Progenitor cell of endocrine pancreas (in vitro differentiated cells): ENCODE measurements at places on chromosomes 2 and 18. TPM values are rescaled to one million over a fixed set of nuclear protein-coding genes. Genes with fewer than 3 reads are reported as not detected.

Gene CD8B
- total RNA-seq = 0.62 TPM in 1 of 2 replicates, not detected in the other

Gene RNF152
- total RNA-seq = 32.0 and 33.4 TPM in 2 replicates

GRCh38 chr2:143700865-143701264 is 571.6 kb downstream of the ARHGAP15 start:
- H3K27me3 ChIP-seq = peaks cover 10% of the 10 kb centered on the region
- no peak overlapping the region for H3K4me3 ChIP-seq
- no peak for DNase-seq
- no peak overlapping the region for H3K27ac ChIP-seq
- H3K4me1 ChIP-seq = peaks cover 11% of the 10 kb centered on the region

Gene CABYR
- 8.0 and 10.5 TPM in 2 replicates for total RNA-seq

- no peak for DNase-seq
- no peak overlapping the region for H3K4me3 ChIP-seq
- no peaks in the 10 kb centered on the region for H3K4me1 ChIP-seq
- H3K36me3 ChIP-seq = no peaks in the 10 kb centered on the region
Observed at GRCh38 chr2:232444409-232445148, 11.4 kb upstream of the ALPI start.

GRCh38 chr2:120685066-120685973 is 50.3 kb upstream of the GLI2 start:
- DNase-seq = no peak
- H3K36me3 ChIP-seq = no peaks in the 10 kb centered on the region
- H3K27me3 ChIP-seq = peaks cover 46% of the 10 kb centered on the region
- no peak overlapping the region for H3K4me3 ChIP-seq
- no peak overlapping the region for H3K27ac ChIP-seq

DNA sequence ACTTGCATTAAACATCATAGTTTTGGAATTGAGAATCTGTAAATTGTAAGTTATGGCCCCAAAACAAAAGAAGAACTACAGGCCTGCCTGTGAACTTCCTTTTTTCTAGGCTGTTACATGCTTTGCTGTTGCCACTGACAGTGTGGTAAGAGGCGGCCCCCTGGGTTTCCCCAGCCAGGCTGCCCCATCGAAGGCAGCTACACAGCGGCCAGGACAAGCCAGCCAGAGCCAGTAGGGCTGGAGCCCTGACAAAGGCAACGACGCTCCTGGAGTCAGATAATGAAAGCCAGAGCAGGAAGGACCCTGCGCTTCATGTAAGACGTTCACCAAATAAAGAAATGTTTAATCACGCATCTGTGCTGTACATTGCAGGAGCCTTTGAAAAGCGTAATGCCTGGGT is 55.0 kb downstream of the ANKRD44 start:
- no peaks in the 10 kb centered on the region for H3K36me3 ChIP-seq
- peak overlapping the region; percentile 8 for H3K27ac ChIP-seq
- no peak overlapping the region for H3K4me3 ChIP-seq
- H3K4me1 ChIP-seq = peaks cover 14% of the 10 kb centered on the region
- no peak for DNase-seq

Gene NCKAP1
- total RNA-seq = 108 and 111 TPM in 2 replicates

DNA sequence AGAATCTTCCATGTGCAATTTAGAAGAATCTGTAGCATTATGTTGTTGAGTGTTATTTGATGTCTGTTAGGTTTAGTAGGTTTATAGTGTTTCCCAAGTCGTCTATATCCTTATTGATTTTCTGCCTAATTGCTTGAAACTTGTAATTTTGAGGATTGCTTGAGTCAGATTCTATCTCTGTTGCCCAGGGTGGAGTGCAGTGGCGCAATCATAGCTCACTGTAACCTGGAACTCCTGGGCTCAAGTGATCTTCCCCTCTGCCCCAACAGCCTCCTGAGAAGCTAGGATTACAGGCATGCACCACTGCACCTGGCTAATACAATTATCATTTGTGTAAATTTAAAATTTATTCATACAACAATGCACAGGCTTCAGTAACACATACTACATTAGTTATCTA is 3.1 kb upstream of the TCF23 start:
- H3K27me3 ChIP-seq = no peaks in the 10 kb centered on the region
- no peaks in the 10 kb centered on the region for H3K36me3 ChIP-seq
- no peak overlapping the region for H3K27ac ChIP-seq

DNA sequence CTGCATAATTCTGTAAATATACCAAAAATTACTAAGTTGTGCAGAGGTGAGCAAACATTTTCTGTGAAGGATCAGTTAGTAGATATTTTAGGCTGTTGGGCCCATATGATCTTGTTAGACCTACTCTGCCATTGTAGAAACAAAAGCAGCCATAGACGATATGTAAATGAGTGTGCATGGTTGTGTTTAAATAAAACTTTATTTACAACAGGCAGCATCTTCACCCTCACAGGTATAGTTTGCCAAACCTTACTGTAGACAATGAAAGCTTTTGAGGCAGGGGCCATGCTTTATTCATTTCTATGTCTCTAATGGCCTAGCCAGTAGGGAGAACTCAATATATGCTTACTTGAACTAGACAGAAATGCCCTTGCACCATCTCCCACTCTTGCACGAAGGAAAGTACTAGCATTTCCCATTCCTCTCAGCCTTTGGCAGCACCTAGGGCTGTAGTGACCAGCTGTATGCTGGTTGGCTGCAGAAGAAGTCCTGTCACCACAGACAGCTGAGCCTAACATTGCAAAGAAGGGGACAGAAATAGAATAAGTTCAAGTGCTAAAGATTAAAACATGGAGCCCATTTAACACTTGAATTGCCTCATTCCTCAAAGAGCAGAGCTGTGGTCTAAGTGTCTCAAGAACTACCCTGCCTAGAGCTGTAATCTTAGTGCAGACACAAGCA is 305.1 kb upstream of the MGAT5 start:
- H3K27ac ChIP-seq = no peak overlapping the region
- H3K4me1 ChIP-seq = no peaks in the 10 kb centered on the region
- no peak overlapping the region for H3K4me3 ChIP-seq

Gene NTSR2
- not detected in 2 replicates for total RNA-seq

DNA sequence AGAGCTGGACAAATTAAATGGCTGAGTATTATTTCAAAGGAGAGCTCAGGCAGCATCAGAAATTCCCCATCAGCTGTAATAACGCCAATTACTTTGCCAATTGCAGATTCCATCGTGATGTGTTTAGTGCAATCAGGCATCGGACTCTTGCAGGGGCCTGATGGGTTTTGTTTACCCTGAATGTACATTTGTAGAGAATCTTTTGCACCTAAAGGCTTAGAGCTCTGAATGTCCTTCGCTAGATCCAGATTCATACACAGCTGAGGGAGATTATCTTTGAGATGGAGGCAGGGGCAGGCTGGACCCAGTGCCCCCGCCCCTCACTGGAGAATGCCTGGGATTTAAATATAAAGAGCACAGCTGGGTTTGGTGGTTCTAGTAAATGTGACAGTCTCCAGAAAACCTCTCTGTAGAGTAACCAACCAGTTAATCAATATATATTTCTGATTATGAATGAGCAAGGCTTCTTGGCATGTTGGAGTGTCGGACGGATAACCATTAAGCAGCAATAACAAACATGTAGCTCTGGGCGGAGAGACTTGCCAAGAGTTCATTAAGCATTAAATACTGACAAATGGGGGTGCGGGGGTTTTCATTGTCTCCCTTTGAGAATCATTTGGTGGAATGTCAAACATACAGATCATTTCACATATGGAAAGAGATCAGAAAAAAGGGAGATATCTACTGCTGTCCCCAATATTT is 200.9 kb downstream of the SETBP1 start:
- H3K36me3 ChIP-seq = peaks cover 7% of the 10 kb centered on the region
- H3K4me3 ChIP-seq = no peak overlapping the region
- no peak for DNase-seq
- H3K27me3 ChIP-seq = no peaks in the 10 kb centered on the region

Gene MYO7B
- 0.64 TPM in 1 of 2 replicates, not detected in the other for total RNA-seq

Gene IL36G
- total RNA-seq = not detected in 2 replicates
